Caudate nucleus (tissue), 63 donors: ENCODE measurements at places on chromosomes 13 and 19.
A peak's percentile ranks its signal among the peaks of the same experiment; 100 is the strongest.

DNA sequence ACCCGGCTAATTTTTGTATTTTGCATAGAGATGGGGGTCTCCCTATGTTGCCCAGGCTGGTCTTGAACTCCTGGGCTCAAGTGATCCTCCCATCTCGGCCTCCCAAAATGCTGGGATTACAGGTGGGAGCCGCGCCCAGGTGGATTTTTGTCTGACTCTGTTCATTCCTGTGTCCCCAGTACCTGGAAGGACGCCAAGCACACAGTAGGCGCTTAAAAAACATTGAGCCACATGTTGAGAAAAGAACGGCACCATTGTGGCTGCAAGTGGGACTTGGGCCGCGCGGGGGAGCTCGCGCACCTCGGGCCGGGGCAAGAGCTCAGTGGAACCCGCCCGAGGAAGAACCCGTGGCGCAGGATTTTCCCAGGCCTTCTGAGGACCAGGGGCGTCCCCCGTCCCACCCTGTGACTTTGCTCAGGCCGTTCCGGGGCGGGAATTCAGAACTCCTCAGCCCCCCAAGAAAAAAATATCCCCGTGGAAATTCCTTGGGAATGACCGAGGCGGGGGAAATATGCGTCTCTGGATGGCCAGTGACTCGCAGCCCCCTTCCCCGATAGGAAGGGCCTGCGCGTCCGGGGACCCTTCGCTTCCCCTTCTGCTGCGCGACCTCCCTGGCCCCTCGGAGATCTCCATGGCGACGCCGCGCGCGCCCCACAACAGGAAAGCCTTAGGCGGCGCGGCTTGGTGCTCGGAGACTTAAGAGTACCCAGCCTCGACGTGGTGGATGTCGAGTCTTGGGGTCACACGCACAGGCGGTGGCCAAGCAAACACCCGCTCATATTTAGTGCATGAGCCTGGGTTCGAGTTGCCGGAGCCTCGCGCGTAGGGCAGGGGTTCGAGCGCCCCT lies 1.4 kb upstream of the ICAM1 start:
- peak; percentile 49 for DNase-seq

- DNase-seq = no peak
Observed at GRCh38 chr13:85592211-85592610, 207.0 kb downstream of the SLITRK6 start.

DNA sequence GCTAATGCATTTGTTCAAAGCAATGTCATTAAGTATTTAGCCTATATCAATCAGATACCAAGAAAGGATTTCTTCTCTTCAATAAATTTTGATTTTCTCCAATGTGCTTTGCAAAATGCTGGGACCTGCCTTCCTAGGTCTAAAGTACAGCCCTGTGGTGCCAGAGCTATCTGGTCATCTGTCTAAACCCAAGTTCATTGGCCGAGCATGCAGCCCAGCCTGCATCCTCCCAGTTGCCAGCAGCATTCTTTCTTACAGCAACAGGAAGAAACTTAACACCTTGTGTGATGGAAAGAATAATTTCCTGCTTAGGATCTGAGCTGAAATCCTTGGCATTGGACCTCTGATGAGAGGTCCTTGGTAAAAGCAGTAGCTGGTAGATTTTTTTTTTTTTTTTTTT lies 310.0 kb downstream of the RBM26 start:
- DNase-seq = no peak

DNA sequence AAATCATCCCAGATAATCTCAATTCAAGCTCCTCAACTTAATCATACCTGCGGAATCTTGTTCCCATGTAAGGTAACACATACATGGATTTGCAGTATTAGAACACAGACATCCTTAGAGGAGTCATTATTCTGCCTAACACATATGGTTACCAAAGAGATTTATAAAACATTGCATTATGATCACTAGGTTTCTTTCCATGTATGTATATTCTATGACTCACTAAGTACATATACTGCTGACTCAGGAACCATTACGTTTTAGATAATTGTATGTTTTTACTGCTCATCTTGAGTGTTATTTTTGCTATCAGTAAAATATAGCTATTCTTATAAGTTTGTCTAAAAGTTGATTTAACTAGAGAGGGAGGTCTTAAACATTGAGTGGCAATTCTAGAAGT lies 182.9 kb downstream of the SLITRK6 start:
- no peak for DNase-seq

DNA sequence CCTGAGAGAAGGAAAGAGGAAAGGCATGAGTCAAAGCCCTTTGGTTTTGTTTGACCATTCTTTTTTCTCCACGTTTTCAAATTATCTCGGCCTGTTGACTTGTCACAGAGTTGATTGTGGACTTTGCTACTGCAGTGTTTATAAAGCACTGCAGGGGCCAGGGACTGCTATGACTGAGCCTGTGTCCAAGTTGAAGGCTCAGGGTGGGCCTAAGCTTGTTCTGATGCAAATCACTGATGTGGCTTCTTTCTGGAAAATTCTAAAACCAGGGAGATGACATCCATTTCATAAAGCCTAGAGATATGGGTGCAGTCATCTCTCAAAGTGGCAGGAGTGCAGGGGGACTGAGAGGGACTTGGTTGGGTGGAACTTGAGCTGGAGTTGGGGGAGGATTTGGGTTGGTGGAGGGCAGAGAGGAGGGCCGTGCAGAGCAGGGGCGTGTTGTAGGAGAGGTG lies 1.2 kb upstream of the CXCL17 start:
- DNase-seq = no peak

DNA sequence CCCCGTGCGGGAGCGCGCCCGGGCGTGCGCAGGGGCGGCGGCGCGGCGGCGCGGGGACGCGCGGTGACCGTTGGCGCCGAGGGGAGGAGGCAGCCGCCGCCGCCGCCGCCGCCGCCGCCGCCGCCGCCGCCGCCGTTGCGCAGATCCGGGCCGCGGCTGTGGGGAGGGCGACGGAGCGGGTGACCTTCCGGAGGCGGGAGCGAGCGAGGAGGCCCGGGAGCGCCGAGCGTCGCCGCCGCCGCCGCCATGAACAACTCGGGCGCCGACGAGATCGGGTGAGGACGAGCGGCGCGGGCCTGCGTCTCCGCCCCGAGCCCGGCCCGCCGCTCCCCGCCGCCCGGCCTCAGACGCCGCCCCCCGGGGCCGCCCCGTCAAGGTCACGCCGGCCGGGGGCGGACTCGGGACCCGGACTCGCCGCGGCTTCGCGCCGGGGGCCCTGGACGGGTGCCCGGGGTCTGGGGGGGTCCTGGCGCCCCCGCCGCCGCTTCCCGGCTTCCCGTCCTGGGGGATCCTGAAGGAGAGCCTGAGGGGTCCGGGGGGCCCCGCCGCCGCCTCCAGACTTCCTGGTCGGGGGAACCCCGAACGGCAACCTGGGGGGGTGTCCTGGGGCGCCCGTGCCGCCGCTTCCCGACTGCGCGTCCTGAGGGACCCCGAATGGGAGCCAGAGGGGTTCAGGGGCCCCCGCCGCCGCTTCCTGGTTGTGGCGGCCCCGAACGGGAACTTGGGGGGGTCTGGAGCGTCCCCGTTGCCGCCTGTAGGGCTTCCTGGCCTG lies at the start of gene DAZAP1:
DAZAP1 (plus strand) TSS at position 59 of the 772 bp plus-strand sequence; CDS start at position 247, 188 bp downstream.
- no peak for DNase-seq

DNA sequence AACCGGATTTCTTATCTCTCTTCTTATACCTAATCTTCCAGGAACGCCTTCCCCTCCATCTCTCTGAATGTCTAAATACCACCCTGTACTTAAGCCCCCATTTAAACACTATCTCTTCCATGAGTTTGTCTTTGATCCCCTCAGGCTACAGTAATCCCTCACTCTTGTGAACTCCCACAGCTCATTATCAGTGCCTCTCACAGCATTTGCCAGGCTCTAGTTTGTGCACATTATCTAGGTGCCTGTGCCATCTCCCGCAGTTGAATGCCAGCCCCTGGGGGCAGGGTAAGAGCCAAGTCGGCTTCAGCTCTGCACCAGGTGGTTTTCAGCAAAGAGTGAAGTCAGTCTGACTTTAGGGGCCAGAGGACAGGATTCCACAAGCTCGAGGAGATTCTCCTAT lies 71.4 kb downstream of the FREM2 start:
- DNase-seq = no peak

- no peak for DNase-seq
Observed at GRCh38 chr13:42086582-42086981, 38.1 kb downstream of the DGKH start.
